ENCODE measurements at places on chromosomes 5 and 9.

GRCh38 chr9:27351438-27351837 lies 54.5 kb upstream of the EQTN start:
- no peak overlapping the region for H3K27ac ChIP-seq
- H3K4me3 ChIP-seq = no peak overlapping the region
- H3K27me3 ChIP-seq = no peaks in the 10 kb centered on the region
- no peak for DNase-seq
- H3K4me1 ChIP-seq = peaks cover 18% of the 10 kb centered on the region
- H3K36me3 ChIP-seq = no peaks in the 10 kb centered on the region

DNA sequence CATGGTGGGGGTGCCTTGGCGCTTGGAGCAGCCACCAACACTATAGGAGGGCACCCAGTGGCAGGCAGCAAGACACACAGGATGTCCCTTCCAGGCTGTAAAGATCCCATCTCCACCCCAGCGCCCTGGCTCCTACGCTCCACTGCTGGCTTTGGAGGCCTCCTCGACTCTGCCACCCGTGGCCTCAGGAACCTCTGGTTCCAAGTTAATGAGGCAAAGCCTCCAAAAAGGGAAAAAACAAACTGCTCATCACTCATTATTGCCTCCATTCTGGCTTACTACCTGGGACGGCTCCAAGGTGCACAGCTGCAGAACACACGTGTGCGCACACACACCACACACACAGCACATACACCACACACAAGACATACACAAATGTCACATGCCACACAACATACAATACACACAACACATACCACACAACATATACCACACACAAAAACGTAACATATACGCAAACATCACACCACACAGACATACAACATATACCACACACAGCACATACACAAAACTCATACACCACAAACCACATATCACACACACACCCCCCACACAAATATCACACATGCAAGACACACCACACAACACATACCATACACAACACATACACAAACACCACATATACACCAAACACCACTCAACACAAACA lies 45.3 kb downstream of the ROR2 start:
- H3K27me3 ChIP-seq = no peaks in the 10 kb centered on the region
- no peaks in the 10 kb centered on the region for H3K36me3 ChIP-seq
- no peak overlapping the region for H3K27ac ChIP-seq
- no peak for DNase-seq

DNA sequence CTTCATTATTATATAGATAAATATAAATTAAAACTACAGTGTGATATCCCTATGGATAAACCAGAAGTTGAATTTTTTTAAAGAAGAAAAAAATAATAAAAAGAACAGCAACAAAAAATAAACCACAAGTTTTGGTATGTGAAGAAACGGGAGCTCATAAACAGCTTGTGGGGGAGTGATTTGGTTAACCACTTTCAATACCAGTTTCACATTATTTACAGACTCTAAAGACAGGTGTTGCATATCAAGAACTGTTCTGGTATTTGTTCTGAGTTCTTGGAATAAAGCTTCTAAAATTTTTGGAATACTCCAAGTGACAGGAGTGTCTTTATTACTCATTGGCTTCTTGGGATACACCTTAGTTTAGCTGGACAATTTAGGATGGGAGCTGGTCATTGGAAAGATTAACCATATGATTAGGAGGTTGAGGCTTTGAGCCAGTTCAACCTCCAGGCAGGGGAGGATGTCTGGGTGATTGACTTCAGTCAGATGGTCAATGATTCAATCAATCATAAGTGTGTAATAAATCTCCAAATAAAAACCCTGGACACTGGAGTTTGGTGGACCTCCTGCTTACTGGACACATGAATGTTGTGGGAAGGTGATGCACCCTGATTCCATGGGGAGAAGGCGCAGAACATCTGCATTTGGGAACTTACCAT lies 2223.1 kb upstream of the C9orf72 start:
- H3K36me3 ChIP-seq = no peaks in the 10 kb centered on the region
- no peak overlapping the region for H3K4me3 ChIP-seq
- DNase-seq = no peak
- no peaks in the 10 kb centered on the region for H3K27me3 ChIP-seq
- H3K4me1 ChIP-seq = no peaks in the 10 kb centered on the region

- no peak overlapping the region for H3K4me3 ChIP-seq
- DNase-seq = no peak
- H3K36me3 ChIP-seq = peaks cover 2% of the 10 kb centered on the region
- H3K4me1 ChIP-seq = peaks cover 9% of the 10 kb centered on the region
Observed at GRCh38 chr9:86827893-86828292, 119.4 kb downstream of the GAS1 start.

- H3K27me3 ChIP-seq = no peaks in the 10 kb centered on the region
- no peaks in the 10 kb centered on the region for H3K4me1 ChIP-seq
- H3K36me3 ChIP-seq = no peaks in the 10 kb centered on the region
- no peak overlapping the region for H3K27ac ChIP-seq
- no peak overlapping the region for H3K4me3 ChIP-seq
Observed at GRCh38 chr5:65395526-65396155, 86.1 kb downstream of the ADAMTS6 start.

DNA sequence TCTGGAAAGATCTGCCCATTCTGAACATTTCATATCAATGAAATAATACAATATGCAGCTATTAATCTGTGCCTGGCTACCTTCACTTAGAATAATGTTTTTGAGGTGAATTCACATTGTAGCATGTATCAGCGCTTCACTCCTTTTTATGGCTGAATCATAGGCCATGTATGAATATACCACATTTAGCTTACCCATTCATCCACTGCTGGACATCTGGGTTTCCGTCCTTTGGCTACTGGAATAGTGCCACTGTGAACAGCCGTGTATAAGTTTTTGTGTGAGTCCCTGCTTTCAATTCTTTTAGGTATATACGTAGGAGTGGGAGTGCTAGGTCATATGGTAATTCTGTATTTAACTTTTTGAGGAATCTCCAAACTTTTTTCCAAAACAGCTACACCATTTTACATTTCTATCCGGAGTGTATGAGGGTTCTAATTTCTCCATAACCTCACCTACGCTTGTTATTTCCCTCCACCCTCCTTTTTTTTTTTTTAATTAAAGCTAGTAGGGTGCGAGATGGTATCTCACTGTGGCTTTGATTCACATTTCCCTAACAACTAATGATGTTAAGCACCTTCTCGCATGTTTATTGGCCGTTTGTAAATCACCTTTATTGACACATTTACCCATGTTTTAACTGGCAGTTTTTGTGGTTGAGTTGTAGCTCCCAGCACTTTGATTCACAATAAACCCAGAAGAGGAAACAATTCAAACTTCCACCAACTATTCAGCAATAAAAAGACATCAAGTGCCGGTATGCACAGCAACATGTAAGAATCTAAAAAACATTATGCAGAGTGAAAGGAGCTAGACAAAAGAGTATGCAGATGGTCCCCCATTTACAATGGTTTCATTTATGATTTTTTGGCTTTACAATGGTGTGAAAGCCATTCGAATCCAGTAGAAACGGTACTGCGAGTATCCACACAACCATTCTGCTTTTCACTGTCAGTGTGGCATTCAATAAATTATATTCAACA lies 8.1 kb downstream of the SEMA4D start:
- DNase-seq = peak; percentile 2
- no peak overlapping the region for H3K4me3 ChIP-seq
- H3K27me3 ChIP-seq = no peaks in the 10 kb centered on the region
- peaks cover 8% of the 10 kb centered on the region for H3K4me1 ChIP-seq
- peaks cover 5% of the 10 kb centered on the region for H3K36me3 ChIP-seq

GRCh38 chr9:89795538-89796195 lies 190.9 kb downstream of the GADD45G start:
- H3K36me3 ChIP-seq = no peaks in the 10 kb centered on the region
- no peaks in the 10 kb centered on the region for H3K27me3 ChIP-seq
- H3K4me3 ChIP-seq = no peak overlapping the region
- H3K4me1 ChIP-seq = no peaks in the 10 kb centered on the region

GRCh38 chr5:90641528-90641927 lies 82.9 kb downstream of the ADGRV1 start:
- no peak overlapping the region for H3K27ac ChIP-seq
- DNase-seq = no peak
- peaks cover 19% of the 10 kb centered on the region for H3K36me3 ChIP-seq
- H3K4me3 ChIP-seq = no peak overlapping the region

DNA sequence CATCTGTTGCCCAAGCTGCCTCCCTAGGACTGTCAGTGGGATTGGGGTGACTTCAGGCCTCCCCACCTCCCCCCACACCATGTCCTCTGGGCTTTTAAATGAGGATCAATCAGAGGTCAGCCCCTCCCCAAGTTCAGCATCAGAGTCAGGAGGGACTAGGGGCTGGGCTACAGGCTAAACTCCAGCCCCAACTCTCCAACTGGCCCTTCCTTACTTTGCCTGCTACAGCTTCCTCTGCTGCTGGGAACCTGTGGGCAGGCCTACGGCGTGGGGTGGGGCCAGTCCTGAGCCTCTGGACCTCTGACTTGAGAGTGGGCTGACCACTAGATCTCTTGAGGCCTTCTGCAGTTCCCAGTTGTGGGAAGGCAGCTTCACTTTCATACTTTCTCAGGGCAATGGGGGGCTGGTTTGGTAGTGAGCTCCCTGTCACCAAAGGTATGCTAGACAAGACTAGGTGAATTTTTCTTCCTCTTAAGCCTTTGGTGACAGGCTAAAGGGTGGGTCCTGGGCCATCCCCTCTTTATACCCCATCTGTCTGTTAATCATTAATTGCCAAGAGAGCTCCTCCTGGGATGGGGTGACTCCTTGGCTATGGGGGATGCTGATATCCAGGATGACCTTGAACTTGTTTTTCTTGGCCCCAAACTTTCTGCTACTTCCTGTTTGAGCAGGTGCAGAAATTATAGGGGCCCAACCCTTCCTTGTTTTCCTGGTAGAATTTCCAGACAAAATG lies 10.8 kb upstream of the DAB2IP start:
- H3K4me3 ChIP-seq = no peak overlapping the region
- H3K27me3 ChIP-seq = no peaks in the 10 kb centered on the region

DNA sequence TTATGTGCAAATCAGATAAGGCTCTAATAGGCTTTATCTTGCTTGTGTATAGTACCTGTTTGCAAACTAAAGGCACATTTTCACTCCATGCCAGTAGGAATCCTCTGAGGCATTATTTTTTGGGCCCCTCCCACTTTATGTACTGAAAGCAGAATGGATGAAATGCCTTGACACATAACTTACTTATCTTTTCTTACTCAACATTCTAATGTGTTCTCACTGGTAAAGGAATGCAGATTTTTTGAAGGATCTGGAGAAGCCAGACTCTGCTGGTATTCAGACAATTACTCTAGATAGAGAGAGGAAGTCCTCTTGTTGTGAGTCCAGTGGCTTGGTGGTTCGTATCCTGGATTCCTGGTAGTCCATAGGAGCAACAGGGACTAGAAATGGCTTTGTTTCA lies 336.7 kb downstream of the CCDC171 start:
- DNase-seq = no peak
- no peak overlapping the region for H3K4me3 ChIP-seq
- no peak overlapping the region for H3K27ac ChIP-seq
- no peaks in the 10 kb centered on the region for H3K4me1 ChIP-seq

DNA sequence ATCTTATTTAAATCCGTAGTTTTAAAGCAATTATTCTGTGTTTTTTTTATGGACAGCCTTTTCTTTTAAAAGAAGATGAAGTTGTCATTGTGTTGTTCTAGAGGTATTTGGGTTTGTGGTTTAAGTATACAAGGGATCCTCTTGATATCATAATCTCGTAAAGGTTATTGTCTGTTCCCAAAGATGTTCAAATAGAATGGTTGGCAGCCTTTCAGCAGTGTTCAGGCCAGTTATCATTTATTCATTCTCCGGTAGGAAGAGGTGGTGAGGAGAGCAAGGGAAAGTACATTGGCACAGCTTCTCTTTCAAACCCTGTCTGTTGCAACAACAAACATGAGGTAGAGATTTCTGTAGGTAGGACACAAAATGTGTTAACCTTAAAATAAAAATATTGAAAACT lies 147.0 kb downstream of the FOCAD start:
- no peak overlapping the region for H3K27ac ChIP-seq
- no peak for DNase-seq
- H3K4me3 ChIP-seq = no peak overlapping the region
- peaks cover 3% of the 10 kb centered on the region for H3K36me3 ChIP-seq
- H3K4me1 ChIP-seq = no peaks in the 10 kb centered on the region
- H3K27me3 ChIP-seq = no peaks in the 10 kb centered on the region

DNA sequence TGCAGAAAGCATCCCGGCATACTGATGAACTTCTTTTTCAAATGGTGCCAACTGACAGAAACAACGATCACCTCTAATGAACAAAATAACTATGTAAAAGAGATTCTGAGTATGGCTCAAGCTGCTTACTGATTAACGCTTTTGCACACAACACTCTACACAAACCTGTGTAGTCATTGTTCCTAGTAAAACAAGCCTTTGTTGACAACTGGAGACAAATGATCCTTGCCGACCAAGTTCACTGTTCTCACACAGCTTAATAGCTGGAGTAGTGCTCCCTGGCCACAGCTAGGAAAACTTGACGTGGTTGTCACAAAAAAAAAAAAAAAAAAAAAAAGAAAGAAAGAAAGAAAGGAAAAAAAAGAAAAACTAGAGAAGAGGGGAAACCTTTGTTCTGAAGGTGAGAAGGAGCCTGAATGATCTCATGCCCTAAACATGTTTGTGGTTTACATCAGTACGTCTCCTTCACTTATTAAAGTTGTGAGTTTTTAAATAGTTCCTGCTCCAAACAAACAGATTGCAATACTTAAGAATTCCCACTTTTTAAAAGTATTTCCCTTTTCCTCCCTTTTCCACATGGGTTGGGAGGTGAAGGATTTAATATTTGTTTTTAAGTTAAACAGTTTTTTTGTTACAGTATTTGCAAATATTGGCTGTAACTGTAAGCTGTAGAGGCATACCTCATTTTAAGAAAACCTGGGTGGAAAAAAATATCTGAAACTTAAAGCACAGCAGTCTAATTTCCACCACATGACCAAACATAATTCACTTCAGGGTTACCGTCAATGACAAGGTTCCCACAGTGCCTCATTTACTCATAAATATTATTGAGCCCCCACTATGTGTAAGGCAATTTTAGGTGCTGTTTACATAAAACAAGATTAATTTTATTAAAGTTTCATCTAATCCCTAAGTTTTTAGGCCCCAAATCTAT lies 63.7 kb downstream of the GLIS3 start:
- H3K4me3 ChIP-seq = no peak overlapping the region
- no peaks in the 10 kb centered on the region for H3K36me3 ChIP-seq
- DNase-seq = no peak
- H3K4me1 ChIP-seq = 0 out of 2 replicates have a peak, but pooled peaks cover 2% of the 10 kb centered on the region
- H3K27me3 ChIP-seq = no peaks in the 10 kb centered on the region
- peak overlapping the region; percentile 61 for H3K27ac ChIP-seq
